ENCODE measurements at places on chromosomes 5 and 9.

DNA sequence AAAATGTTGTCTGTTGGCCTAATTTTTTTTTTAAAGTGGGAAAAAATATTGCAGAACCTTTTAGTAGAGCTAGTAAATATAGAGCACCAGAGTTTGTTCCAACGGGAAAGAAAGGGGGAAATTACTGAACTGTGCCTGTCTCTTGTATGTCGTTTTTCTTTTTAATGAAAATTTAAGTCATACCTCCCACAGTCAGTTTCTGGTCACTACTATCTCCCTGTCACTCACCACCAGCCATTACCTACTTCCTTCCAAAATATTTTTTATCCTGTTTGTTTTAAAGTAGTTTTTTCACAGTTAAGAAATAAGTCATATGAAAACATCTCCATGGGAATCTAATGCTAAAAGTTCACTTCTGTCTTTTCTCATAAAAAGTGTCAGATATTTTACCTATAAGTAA is 21.3 kb downstream of the GPR151 start:
- no peak for DNase-seq

DNA sequence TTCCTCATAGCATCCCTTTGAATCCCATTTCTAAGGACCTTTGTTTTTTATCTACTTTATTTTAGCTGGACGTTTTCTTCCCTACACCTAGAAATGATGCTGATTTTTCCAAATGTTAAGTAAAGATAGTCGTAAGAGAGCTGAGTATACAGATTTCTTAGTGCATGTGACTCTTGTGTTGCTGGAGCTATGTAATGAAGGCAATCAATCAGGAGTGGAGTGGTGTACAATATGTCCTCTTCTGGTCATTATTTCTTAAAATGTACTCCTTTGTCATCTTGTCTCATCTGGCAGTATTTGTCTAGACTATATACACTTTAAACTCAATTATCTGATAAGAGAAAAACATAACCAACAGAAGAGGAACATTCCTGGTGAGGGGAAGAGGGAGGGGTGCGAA is 13.5 kb downstream of the GAPT start:
- no peak for DNase-seq

- DNase-seq, result no peak
Observed at GRCh38 chr5:10684303-10685086, 76.5 kb downstream of the DAP start.

GRCh38 chr9:3903906-3904305 is 378.1 kb upstream of the RFX3 start:
- no peak for DNase-seq

- no peak for DNase-seq
Observed at GRCh38 chr5:95690333-95690732, 7.5 kb upstream of the SPATA9 start.

- DNase-seq, result no peak
Observed at GRCh38 chr9:137948642-137949041, 71.1 kb downstream of the CACNA1B start.

DNA sequence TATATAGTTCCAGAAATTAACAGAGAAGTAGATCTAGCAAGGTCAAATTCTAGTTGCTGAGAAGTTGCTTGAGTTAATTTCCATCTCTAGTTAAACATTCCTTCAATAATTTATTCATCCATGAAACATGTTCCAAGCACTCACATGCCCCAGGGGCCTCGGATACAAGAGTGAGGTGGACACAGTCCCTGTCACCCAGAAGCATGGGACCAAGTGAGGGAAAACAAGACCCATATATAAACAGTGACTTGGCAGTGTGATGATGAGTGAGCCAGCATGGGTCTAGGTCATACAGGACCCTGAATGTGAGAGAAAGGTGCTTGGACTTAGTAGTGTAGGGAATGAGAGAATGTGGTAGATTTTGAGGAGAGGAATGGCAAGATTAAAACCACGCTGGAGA is 216.9 kb downstream of the TTLL11 start:
- no peak for DNase-seq

GRCh38 chr9:20604562-20604961 is 17.7 kb downstream of the MLLT3 start:
- no peak for DNase-seq

GRCh38 chr5:108655750-108656450 is 91.8 kb upstream of the FER start:
- no peak for DNase-seq

DNA sequence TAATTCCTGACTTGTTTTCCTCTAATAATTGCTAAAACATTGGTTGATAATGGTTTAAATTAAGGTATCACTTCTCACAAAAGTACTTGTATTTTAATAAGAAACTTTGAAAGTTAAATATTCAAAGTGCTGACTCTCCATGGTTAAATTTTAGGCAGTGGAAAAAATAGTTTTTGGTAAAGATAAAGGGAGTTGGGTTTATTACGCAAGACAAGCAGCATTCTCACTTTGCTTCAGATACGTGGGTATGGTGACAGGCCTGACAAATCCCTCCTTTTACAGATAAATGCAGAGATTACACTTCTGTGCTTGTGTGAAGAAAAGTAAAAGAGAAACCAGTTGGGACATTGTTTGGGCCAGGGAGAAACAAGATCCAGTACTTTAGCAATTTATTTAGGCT is 14.5 kb upstream of the FAM170A start:
- DNase-seq, result no peak

DNA sequence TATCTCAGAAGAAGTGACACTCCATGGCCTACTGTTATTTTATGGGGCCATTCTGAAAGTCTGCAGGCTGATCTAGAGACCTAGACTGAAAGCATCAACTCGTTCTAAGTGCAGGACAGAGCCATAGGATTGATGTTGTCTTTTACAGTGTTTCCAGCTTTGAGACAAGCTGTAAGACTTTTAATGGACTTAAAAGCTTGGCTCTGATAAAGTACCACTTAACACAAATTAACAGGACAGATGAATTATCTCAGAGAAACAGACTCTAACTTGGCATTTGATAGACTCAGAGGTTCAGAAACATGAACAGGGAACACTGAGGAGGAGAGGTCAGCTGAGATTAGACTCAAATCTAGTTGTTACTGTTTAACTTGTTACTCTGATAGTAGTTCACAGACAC is 203.2 kb downstream of the TLR4 start:
- DNase-seq, result no peak

GRCh38 chr5:135822286-135822685 is 12.2 kb upstream of the SLC25A48 start:
- no peak for DNase-seq

DNA sequence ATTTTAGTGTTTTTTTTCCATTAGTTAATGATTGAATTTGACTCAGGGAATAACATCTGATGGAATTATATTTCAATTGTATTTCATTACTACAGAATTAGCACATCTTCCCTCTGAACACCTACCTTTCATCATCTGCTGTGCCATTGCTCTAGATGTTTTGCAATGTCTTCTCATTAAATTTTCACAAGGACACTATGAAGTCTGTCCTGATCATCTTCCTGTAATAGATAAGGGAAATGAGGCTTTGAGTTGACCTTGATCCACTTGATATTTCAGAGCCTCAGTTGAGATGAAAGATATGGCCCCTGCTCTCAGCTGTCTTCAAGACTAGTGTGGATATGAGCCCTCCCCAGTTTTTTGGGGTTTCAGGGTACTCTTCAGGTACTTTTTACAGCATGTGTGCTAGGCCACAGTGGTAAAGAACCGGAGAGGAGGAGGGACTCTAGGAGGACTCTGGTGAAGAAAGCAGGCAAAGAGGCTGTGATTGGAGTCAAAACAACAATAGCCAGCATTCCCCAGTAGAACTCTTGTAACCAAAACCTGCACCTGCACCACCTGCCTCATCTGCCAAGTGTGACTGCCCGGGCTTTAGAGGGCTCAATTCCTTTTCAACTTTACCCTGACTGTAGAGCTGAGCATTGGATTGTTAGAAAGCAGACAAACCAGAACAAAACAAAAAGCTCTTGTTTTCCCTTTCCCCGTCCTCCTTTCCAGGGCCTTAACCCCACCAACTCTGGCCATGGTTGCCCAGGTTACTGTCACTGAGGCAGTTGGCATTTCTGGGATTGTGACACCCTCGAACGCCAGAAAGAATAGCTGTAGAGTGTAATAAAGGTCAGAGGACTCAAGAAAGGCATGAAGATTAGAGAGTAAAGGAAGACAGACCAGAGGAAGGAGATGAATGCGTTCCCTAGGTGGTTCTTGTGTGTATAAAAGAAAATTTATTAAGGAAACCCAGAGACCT is 56.3 kb downstream of the ERAP1 start:
- no peak for DNase-seq

DNA sequence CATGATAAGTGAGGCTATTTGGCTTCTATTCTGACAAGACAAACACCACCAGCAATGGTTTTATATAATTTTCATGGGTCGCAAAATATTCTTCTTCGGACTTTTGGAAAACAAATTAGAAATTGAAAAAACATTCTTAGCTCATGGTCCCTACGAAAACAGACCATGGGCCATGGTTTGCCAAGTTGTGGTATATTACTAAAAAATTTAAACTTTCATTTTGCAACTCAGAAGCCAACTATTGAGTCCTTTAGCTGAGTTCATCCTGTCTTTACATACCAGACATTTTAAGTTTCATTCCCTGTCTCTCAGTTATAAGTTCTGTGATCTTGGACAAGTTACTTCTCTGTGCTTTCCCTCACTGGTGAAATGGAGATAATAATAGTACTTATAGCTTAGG is 198.1 kb downstream of the CSNK1G3 start:
- no peak for DNase-seq

DNA sequence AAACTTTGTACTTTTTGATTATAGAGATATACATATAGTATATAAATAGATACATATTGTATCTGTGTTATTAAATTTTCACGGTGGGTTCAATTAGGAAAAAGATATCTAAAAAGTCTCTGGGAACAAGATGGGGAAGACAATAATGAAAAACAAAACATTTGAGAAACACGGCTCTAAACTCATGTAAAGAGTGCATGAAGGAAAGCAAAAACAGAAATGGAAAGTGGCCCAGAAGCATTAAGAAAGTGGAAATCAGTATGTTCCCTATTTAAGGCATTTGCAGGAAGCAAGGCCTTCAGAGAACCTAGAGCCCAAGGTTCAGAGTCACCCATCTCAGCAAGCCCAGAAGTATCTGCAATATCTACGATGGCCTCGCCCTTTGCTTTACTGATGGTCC is at the start of gene IFNA1:
Gene IFNA1, plus strand, starts transcription at position 301 of the 400 bp plus-strand sequence. Its CDS starts 69 bp downstream, at position 370.
- DNase-seq, result no peak

DNA sequence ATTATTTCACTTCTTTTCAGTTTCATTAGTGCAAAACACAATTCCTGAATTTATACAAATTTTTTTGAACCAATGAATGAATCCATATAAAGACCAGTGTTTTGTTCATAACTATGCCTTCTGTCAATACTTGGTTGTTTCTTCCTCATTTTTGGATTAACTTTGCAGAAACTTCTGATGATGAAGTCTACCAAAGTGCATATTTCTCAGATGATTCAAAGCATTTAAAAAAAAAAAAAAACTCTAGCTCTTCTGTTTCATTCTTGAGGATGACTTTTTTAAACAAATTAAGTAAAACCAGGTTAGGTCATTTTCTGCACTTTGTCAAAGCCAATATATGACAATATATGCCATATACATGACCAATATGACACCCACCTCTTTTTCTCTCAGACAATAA is 92.6 kb downstream of the CHSY3 start:
- no peak for DNase-seq

DNA sequence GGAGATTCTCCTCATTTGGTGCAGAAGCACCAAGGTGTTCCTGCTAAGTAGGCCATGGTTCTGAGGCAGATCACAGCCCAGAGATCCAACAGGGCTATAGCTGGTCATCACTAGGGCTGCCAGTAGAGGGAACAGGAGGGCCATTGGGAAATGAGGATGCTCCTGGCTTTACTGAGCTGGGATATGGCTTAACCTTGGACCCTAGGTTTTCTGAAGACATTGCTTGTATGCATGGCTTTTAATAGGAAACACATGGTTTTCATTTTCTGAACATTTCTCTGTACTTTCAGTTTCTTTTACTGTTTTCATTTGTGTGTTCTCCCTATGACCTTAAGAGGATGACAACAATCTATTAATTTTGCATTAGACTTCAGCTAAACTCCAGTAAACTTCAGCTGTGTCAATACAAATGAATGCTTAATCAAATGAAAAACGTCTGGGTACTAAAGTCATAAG is at the start of gene IFNW1:
Gene IFNW1, minus strand, starts transcription at position 406 of the 456 bp plus-strand sequence. Its CDS starts 262 bp downstream, at position 144.
- no peak for DNase-seq

GRCh38 chr9:17387565-17387964 is 191.3 kb upstream of the SH3GL2 start:
- no peak for DNase-seq

DNA sequence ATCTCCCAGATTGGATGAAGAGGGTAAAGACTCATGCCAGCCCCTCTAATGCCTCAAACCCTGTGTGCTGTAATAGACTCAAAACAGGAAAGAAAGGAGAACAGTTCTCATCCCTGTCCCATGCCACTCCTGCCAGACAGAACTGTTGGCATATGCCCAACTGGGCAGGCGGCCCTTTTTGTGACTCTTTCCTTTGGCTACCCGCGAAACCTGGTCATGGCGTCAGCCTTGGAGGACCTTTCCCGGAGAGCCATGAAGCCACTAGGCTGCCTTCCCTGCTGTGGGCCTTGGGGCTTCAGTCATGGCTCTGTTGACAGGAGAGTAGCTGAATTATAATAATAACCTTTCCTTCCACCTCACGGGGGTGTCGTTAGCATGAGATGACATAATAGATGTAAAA is 75.9 kb upstream of the SEMA6A start:
- DNase-seq, result no peak

DNA sequence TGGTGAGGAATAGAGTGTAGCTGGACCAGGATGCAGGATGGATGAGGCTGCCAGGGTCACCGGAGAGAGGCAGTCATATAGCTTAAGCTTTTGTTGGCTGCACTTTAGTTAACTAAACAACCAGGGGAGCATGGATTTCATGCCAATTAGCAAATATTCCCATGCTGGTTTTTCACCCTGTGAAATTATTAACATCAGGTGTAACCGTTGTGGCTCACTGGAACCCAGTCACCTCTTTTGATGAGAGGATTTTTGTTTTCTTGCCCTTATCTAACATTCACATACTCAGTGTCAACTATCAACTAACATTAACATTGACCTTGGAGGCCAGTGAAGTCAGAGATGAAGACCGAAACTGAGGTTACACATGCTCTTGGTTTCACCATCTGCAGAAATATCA is 97.2 kb upstream of the BASP1 start:
- no peak for DNase-seq

DNA sequence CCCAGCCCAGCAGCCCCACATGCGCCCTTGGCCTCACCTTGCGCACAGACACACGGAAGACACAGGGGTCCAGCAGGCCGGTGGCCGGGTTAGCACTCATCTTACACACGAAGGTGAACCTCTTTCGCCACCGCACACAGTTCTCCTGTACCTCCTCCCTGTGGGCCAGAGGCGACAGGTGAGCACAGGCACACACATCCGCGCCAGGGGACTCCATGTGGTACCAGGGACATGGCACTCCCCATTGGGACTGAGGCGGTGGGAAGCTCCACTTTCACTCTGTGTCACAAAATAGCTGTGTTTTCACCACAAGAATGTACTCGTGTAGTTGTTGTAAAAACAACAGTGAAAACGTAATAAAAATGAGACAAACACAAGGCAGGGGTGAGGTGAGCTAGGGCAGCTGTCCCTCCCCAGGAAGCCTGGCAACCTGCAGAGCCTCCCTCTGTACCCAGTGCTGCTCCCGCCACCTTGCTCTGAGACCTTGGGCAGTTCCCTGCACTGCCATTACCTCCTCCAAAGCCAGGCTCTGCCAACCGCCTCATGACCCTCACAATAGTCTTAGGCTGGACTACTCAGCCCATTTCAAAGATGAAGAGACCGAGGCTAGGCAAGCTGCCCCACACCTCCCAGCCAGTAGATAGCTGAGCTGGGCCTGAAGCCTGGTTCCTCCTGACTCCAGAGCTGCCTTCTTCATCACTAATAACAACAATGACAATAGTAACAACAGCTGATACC is 16.3 kb upstream of the DPM2 start:
- DNase-seq, result no peak

- no peak for DNase-seq
Observed at GRCh38 chr5:43601454-43602260, 1.3 kb upstream of the NNT start.

Data from hematopoietic multipotent progenitor cell treated with erythropoietin and hydrocortisone succinate and interleukin-3 and kit ligand, for 17 days (in vitro differentiated cells).